ENCODE measurements at places on chromosomes 11 and 22. TPM values are rescaled to one million over a fixed set of nuclear protein-coding genes. Genes with fewer than 3 reads are reported as not detected.

GRCh38 chr11:4697585-4697984 lies at the start of gene OR51E2:
Gene OR51E2, minus strand, starts transcription at chr11:4697853. Its CDS starts 15,142 bp downstream, at chr11:4682711.
- no peak within 1 kb of the TSS for H3K4me3 ChIP-seq
- peaks cover 7% of the 10 kb centered on the region for H3K27me3 ChIP-seq
- H3K27ac ChIP-seq: no peak within 1 kb of the TSS
- H3K4me1 ChIP-seq: no peaks in the 10 kb centered on the region
- no peak for DNase-seq

GRCh38 chr11:102733232-102733875 lies 8.6 kb upstream of the MMP8 start:
- no peak overlapping the region for H3K4me3 ChIP-seq
- no peaks in the 10 kb centered on the region for H3K4me1 ChIP-seq
- peak; percentile 49 for DNase-seq
- no peak overlapping the region for H3K27ac ChIP-seq
- H3K27me3 ChIP-seq: no peaks in the 10 kb centered on the region

WT1 gene
- polyA plus RNA-seq: 0.15 TPM

DNA sequence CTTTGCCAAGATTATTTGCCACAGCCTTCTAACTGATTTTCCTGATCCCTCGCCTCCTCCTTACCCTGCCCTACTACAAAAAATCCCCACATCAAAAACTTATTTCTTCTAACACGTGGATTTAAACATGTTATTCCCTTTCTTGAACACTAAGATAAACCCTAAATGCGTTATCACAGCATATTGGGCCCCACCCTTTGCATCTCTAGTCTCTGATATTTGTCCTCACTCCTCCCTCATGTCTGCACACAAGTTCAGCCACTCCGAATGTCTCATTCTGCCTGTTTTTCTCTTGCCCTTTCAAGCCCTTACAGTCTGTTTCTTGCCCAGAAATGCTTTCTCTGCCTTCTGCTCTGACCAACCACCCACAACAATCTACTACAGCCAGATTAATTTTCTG lies 10.6 kb upstream of the ACER3 start:
- no peak overlapping the region for H3K4me3 ChIP-seq
- H3K27ac ChIP-seq: no peak overlapping the region
- H3K27me3 ChIP-seq: peaks cover 7% of the 10 kb centered on the region
- no peaks in the 10 kb centered on the region for H3K36me3 ChIP-seq
- no peak for DNase-seq
- H3K4me1 ChIP-seq: no peaks in the 10 kb centered on the region
